ENCODE measurements at places on chromosomes 13 and 19.

DNA sequence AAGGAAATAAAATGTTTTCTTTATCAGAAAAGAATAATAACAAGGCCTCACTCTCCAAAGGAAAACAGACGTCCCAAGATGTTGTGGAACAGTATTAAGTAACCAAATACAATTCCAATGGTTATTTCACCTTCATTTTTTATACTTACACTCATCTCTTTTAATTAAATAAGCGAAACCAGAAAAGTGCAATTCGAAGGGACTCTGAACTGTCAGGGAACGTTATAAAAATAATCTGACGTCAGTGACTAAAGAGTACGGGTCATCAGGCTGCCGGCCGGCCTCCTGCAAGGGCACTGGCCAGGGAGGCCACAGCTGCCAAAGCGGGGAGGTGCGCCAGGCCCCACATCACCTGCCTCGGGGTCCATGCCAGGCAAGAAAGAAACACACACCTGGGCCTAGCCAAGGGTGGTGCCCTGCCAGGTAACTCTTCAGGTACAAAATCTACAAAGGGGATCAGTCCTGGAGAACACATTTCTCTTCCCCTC lies 61.2 kb downstream of the CDADC1 start:
- DNase-seq: no peak

DNA sequence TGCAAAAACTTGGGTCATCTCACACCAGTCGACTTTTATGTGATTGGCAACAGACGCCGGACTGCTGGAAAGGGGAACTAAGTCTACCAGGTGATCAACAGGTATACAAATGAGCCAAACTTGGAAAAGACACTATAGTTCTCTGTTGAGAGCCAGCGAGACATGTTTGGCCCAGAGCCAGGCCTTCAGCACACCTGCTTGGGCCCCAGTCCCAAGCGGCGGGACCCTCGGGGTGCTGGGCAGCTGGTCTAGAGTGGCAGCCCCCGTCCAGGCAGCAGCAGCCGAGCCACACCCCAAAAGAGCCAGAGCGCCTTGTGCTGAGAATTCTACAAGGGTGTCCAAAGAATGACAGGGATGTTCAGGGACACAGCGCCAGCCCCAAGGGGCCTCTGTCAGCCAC lies 28.0 kb downstream of the NAXD start:
- no peak for DNase-seq

GRCh38 chr19:50492303-50493052 lies 15.8 kb upstream of the GARIN5A start:
- DNase-seq: no peak

- DNase-seq: no peak
Observed at GRCh38 chr19:45492627-45493470, 4.0 kb downstream of the RTN2 start.

DNA sequence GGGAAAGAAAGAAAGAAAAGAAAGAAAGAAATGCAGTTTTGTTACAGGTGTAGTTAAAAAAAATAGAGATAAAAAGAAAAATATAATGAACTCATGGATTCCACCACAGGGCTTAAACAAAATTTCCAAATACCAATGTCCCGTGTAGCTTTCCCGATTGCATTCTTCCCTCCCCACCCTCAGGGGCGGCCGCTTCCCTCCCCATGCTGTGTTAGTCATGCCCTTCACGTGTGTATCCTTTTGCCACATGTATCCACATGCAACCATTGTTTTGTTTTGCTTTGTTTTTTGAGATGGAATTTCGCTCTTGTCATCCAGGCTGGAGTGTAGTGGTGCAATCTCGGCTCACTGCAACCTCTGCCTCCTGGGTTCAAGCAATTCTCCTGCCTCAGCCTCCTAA lies 3.6 kb upstream of the KMT5C start:
- DNase-seq: no peak

GRCh38 chr13:41610404-41610803 lies 153.1 kb downstream of the RGCC start:
- no peak for DNase-seq

- DNase-seq: no peak
Observed at GRCh38 chr13:59643906-59644626, 519.7 kb downstream of the DIAPH3 start.

DNA sequence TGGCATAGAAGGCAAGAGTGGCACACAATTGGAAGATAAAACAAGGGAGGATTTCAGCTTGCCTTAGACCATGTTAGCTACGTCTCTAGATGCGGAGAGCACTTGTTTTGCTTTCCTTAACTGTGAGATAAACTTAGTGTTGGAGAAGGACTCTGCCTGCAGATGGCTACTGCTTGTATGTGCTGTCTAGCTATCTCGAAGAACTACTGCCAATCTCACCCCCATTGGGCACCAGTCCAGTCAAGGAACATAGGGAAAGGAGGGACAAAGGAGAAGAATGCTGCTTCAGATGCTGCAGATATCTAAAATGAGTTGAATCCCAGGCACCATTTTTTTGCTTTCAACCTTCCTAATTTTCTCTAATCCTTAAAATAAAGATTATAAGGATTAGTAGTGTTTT lies 726.0 kb upstream of the ARGLU1 start:
- no peak for DNase-seq

DNA sequence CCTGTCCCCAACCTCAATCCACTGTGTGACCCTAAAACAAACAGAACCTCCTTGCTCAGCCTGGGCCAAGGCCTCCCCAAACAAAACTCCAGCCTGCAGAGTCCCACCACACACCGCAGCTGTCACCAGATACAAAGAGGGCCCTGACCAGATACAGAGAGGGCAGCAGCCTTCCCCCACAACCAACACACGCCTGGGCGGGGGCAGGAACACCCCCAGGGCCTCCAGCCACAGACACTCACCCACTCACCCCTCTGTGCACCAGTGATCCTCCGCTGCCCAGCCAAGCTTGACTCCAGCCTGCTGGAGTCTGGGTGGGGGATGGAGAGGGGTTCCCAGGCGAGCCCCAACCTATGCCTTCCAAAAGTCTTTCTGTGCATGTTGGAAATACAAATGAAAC lies 5.9 kb upstream of the CIRBP start:
- no peak for DNase-seq

DNA sequence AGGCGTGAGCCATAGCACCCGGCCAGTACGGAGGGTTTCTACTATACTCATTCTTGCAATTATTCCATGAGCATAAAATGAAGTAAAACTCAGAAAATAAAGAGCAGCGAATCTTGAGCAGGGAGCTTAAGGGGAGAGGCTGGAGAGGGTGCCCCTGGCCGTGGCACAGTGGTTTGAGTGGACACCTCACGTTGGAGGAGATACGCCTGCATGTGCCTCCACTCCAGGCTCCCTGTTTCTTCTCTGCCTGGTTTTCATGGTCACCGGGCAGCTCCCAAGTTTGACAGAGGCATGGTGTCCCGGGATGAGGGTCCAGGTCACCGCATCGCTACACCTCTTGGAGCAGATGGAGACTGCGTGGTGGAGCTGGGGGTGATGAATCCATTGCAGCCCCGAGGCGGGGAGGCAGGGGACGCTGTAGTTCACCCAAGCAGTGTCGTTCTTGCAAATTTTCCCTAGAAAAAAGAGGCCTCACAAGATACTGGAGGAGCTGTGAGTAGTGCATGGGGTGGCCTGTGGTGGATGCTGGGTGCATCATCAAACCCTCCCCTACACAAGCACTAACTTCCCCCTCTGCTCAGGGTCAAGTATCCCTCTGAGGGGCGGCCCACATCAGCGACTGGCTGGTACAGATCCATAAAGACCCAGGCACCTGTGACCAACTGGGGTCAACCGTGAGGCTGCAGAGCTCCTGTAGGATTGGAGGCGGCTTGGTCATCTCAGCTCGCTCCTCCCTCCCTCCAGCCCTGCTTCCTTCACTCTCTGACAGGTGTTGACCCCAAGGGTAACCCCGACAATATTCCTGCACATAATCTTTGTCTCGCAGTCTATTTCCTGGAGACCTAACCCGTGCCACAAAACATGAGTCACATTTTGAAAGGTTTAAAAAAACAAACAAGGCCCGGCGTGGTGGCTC lies 3.6 kb upstream of the MIER2 start:
- no peak for DNase-seq

GRCh38 chr19:5080030-5080654 lies 111.2 kb downstream of the KDM4B start:
- no peak for DNase-seq

- DNase-seq: no peak
Observed at GRCh38 chr13:32650705-32651311, 64.6 kb downstream of the PDS5B start.

DNA sequence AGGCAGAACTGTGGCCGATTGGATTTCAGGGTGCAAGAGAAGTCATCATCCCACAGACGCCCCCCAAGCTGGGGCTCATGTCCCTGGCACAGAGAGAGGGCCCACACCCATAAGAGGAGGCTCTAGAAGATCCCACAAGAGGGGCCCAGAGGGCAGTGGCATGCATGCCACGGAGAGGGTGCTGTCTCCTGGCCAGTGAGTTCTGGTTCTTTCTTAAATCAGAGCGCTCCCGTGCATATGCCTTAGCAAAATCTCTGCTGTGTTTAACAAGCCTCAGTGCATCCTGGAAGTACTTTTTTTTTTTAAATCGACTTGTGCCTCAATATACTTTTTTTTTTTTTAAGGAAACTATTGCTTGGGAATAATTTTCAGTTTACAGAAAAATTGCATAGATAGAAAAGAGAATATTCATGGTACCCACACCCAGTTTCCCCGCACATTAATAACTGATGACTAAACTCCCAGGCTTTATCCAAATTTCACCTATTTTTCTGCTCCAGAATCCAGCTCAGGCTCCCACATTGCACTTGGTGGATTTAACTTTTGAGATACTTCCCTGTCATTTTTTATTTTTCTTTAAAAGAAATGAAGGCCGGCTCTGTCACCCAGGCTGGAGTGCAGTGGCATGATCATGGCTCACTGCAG lies 59.1 kb downstream of the PEX11G start:
- DNase-seq: no peak

DNA sequence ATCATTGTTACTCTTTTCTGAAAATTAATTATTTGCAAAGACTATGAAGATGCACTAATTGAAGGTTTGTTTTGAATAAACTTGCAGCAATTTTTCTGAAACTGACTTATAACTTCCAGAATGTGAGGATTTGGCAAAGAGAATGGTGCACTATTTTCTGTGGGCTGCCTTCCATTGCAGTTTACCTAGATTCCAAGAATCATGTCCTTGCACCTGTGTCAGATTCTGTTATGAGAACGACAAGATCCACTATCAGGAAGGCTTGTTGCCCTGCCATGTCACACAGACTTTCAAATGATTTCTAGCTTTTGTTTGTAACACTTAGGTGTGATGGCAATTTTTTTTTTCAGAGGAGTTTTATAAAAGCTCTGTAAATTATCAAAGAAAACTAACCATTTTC lies 5.6 kb upstream of the SLAIN1 start:
- no peak for DNase-seq

DNA sequence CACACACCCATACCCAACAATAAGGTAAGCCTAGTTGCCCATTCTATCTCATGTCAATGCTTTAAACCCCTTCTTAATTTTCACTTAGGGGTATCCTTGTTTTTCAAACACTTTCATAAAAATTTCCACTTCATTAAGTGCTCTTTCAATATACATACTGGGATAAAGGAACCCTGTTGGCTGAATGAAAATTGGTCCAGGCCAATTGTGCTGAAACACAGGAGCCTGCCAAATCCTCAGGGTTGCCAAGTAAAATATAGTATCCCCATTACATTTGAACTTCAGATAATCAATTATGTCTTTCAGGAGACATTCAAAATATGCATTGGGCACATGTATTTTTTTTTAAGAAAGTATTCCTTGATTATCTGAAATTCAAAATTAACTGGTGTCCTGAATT lies 1131.1 kb downstream of the SLITRK1 start:
- no peak for DNase-seq

GRCh38 chr13:96794669-96795068 lies 199.6 kb downstream of the OXGR1 start:
- DNase-seq: no peak

- no peak for DNase-seq
Observed at GRCh38 chr19:39355253-39355652, 13.0 kb downstream of the SAMD4B start.

- no peak for DNase-seq
Observed at GRCh38 chr13:90633849-90634248, 713.6 kb upstream of the MIR17HG start.

GRCh38 chr19:9945319-9945966 lies 9.1 kb upstream of the OLFM2 start:
- DNase-seq: no peak

DNA sequence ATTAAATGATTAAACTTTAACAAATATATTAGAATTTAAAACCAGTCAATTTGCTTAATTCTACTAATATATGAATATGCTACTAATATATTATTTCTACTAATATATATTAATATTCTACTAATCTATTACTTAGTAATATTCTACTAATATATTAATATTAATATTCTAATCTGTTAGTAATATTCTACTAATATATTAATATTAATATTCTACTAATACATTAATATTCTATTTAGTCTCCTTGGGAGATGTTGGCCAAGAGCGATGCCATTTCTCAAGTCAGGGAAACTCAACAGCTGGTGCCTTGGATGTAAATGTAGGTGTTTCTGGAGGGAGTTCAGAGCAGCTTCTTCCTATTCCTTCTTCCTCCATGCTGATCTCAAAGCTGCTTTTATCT lies 259.2 kb upstream of the TMTC4 start:
- DNase-seq: no peak

GRCh38 chr19:11410682-11411081 lies 8.4 kb downstream of the RGL3 start:
- DNase-seq: no peak

DNA sequence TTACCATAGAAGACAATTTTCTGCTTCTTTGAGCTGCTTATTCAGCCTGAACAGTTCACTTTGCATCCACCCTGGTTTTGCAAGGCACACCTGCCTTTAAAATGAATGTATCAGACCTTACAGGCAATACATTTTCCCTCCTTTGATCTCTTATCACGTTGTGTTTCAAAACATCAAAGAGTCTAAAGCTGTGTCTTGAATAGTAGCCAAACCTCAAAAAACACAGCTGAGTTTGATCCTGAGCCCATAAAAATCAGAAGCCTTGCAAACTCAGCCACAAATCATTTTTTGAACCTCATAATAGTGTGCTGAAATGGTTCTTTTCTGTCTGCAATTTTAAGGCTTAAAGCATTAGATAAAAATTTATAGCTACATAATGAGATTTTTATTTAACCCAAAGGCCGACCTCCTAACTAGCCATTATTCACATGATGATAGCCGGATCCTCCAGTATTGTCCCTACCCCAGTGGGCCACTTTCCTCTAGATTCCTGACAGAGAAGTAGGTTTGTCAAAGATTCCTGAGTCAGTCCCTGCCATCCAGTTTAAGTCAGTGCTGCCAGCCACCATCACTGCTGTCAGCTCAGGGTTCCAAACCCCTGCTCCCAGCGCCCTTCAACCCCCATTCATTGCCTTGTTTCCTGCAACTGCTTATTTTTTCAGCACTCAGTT lies 71.8 kb downstream of the CAB39L start:
- DNase-seq: no peak
